ENCODE measurements at places on chromosomes 11 and 22.

GRCh38 chr22:34036931-34037330 lies 116.7 kb upstream of the LARGE1 start:
- DNase-seq, result no peak

DNA sequence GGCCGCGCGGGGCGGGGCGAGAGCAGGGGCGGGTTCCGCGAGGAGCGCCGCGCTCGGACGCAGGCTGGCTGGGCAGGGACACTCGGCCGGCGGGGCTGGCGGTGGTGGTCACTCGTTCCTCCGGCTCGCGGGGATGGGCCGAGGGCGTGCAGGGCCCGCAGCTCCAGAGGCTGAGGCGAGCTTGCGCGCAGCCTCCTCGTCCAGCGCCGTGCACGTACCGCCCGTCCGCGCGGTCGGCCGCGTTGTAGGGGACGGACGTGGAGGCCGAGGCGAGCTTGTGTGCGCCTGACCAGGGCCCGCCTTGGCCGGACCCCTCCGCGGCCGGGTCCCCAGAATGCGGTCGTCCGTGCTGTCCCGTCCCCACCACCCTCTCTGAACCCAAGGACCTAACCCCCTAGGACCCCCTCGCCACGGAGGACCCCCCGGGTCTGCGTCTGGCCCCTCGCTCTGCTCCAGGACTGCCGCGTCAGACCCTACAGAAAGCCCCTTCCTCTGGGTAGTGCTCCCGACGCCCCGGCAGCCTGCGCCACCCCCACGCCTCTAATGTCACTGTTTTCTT lies 569 bp upstream of the YPEL1 start:
- DNase-seq, result no peak

DNA sequence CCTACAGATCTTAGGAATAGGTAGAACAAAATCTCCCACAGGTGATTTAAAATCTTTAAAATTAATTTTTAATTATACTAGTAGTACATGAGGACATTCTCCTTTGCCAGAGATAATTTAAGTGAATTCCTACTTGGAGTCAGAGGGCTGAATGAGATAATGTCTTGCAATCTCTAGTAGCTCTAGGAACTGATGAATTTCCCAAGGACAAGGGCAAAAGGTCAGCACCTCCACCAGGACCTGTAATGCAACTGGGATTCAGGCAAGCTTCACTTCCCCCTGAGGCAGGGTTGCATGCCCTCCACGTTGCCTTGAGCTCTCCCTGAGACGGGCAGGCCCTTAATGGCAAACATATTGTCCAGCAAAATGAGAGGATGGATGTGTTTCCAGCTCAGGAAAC lies 330.3 kb upstream of the PITPNB start:
- DNase-seq, result no peak

- no peak for DNase-seq
Observed at GRCh38 chr22:27152033-27152432, 494.6 kb downstream of the MIAT start.
